ENCODE measurements at places on chromosomes 3 and 15. TPM values are rescaled to one million over a fixed set of nuclear protein-coding genes. Genes with fewer than 3 reads are reported as not detected.
A peak's percentile ranks its signal among the peaks of the same experiment; 100 is the strongest.

DNA sequence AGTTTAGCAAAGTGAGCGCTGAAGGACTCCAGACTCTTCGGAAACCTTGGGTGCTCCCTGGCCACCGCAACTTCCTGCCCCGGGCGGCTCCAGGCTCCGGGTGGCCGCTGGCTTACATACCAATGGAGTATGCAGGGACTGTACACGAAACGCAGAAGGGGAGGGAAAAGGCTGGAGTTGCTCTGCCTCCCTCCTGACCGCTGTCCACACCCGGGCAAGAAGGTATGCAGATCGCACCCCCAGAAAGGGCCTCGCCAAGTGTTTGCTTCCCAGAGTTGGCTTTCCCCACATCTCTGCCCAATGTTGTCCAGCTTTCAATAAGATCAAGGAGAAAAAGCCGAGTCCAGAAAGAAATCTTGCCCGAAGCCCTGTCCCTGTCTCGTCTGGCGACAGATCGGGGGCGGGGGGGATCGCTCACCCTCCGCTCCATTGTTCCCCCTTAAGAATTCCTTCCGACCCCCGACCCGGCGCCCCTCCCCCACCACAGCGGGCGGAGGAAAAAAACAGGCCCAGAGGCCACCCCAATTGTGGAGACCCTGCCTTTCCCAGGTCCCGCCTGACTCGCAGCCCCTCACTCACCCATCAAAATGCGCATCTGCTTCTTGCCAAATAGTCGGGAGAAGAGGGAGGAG is 533 bp downstream of the ARF4 start:
- H3K4me1 ChIP-seq: peaks cover 34% of the 10 kb centered on the region
- H3K27me3 ChIP-seq: no peaks in the 10 kb centered on the region
- H3K27ac ChIP-seq: peak overlapping the region; percentile 100
- DNase-seq: peak; percentile 83
- peak overlapping the region; percentile 99 for H3K4me3 ChIP-seq

- H3K36me3 ChIP-seq: no peaks in the 10 kb centered on the region
- no peak overlapping the region for H3K4me3 ChIP-seq
- no peaks in the 10 kb centered on the region for H3K4me1 ChIP-seq
- H3K27ac ChIP-seq: no peak overlapping the region
- DNase-seq: no peak
- peaks cover 20% of the 10 kb centered on the region for H3K27me3 ChIP-seq
Measured at GRCh38 chr3:143103652-143104051, 15.9 kb upstream of the CHST2 start.

The GOLGA6L2 gene
- total RNA-seq: not detected

DNA sequence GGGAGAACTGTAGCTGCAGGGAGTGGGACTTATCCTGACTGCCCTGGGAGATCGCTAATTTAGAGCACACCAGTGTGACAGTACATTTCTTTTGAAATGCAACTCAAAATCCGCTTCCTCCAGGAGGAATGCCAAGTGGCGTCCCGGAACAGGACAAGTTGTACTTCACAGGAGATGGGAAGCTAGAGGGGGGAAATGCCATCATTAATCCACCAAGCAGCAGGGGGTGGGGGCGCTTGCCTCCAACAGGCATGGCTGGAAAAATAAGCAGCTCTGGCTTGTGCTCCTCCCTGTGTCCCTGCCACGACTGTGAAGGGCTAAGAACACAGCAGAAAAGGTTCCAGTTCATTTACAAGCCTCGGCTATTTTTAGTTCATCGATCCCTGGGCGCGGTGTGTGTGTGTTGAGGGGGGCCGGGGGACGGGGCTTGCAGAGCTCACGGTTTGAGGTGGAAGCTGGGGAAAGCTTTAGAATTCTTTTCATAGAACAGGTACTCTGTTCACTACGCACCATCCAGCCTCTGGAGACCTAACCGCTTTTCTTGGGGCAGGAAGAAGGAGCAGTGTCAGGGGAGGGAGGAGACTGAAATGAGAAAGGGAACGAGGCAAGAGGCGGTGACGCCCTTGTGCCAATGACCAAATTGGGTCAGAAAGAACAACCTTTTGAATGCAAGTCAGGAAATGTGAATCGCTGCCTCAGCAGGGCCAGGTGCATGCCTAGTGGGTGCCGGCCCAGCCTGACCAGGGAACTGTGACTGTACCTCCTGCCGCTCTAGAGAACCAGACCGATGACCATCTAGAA is 51.8 kb upstream of the DGKG start:
- no peak overlapping the region for H3K27ac ChIP-seq
- H3K4me1 ChIP-seq: peaks cover 38% of the 10 kb centered on the region
- no peaks in the 10 kb centered on the region for H3K36me3 ChIP-seq
- DNase-seq: peak; percentile 59

- DNase-seq: no peak
- no peak overlapping the region for H3K27ac ChIP-seq
- H3K27me3 ChIP-seq: peaks cover 6% of the 10 kb centered on the region
- no peaks in the 10 kb centered on the region for H3K4me1 ChIP-seq
Measured at GRCh38 chr15:66014635-66015182, 145.4 kb downstream of the RAB11A start.

DNA sequence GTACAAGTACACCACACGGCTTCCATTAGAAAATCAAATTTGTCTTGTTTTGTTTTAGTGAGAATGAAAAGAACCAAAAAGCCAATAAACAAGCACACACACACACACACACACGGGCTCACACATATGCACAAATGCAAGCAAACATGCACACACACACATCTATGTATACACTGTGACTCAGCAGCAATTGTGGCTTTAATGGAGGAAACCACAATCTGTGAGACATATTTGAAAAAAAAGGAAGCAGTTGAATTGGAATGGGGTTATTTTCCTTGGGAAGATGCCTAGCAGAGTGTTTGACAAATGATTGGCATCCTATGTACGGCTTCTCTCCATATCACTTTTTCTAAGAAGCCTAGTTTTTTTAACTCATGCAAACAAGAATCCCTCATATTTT is 201.1 kb upstream of the ARRDC4 start:
- H3K36me3 ChIP-seq: no peaks in the 10 kb centered on the region
- no peaks in the 10 kb centered on the region for H3K4me1 ChIP-seq
- no peaks in the 10 kb centered on the region for H3K27me3 ChIP-seq
- no peak overlapping the region for H3K27ac ChIP-seq
- H3K4me3 ChIP-seq: no peak overlapping the region

GRCh38 chr3:186849374-186849975 is 7.0 kb downstream of the ADIPOQ start:
- no peak overlapping the region for H3K4me3 ChIP-seq
- peaks cover 16% of the 10 kb centered on the region for H3K27me3 ChIP-seq
- no peak for DNase-seq
- no peak overlapping the region for H3K27ac ChIP-seq

Data from osteoblast (primary cell).